ENCODE measurements at places on chromosomes 3 and 15.

DNA sequence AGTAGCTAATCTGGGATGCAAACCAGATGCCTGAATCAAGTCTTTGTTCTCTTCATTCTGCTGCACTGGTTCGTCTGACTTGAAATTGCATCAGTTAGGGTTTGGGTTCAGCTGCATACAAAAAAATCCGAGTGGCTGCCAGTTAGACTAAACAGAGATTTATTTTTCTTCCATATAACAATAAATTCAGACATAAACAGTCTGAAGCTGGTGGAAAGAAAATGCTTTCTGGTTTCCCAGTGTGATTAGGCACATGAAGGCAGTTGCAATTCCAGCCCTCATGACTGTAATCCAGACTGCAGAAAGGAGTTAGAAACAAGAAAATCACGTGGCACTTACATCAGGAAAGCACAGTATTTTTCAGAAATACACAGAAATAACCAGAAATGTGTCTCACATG, 930.7 kb downstream of the MCTP2 start:
- DNase-seq: no peak

DNA sequence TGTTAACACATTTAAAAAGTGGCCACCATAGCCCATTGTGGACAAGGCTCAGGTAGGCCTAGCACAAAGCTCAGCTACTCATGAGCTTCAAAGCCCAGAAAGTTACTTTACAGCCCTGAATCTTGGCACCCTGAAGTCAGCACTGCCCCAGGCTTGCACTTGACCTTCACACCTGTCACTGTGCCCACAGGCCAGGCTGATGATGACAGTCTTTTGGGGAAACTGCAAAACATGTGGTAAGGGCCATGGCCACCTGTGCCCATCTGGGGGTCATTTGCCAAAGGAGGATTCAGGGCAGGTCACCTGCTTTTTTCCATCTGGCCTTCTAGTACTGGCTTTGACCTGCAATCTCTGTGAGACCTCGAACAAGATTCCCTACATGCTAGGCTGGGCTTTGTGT, 11.0 kb downstream of the CHDH start:
- no peak for DNase-seq

GRCh38 chr3:8524249-8524648, 22.6 kb downstream of the LMCD1 start:
- DNase-seq: no peak

DNA sequence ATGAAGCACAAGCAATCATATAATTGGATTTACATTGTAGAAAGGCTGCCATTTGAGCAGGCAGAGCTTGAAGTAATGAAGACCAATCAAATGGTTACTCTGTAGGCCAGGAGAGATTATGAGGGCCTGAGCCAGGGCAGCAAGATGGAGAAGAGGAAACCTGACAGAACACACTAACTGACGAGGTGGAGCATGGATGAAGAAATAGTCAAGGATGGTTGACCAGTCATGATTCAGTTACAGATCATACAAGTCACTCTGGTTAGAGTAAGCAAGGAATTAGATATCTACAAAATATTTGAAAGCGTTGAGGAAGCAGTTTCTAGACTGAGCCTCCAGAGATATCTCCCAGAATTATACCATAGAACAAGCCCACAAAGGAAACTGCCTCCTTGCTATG, 101.8 kb upstream of the THSD4 start:
- DNase-seq: no peak

- DNase-seq: no peak
These were observed 1.4 kb downstream of the VEPH1 start for GRCh38 chr3:157501863-157502262.

DNA sequence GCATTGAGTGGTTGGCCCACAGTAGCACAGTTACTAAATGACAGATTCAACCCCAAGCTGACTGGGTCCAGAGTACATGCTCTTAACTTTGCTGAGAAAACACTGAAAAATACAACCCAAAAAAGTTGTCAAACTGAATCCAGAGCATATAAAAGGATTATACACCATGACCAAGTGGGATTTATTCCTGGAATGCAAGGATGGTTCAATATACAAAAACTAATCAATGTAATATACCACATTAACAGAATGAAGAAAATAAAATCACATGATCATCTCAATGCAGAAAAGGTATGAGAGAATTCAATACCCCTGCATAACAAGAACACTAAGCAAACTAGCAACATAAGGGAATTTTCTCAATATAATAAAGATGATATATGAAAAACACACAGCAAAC, 98.5 kb downstream of the STAG1 start:
- no peak for DNase-seq

- no peak for DNase-seq
These were observed 138.2 kb upstream of the IL12A start for GRCh38 chr3:159850481-159850880.

- DNase-seq: no peak
These were observed 427.9 kb downstream of the NTRK3 start for GRCh38 chr15:87828608-87829007.

- no peak for DNase-seq
These were observed 443.1 kb downstream of the FOXP1 start for GRCh38 chr3:71140477-71140876.

- DNase-seq: no peak
These were observed 124.7 kb upstream of the RBMS3 start for GRCh38 chr3:29156086-29156715.

DNA sequence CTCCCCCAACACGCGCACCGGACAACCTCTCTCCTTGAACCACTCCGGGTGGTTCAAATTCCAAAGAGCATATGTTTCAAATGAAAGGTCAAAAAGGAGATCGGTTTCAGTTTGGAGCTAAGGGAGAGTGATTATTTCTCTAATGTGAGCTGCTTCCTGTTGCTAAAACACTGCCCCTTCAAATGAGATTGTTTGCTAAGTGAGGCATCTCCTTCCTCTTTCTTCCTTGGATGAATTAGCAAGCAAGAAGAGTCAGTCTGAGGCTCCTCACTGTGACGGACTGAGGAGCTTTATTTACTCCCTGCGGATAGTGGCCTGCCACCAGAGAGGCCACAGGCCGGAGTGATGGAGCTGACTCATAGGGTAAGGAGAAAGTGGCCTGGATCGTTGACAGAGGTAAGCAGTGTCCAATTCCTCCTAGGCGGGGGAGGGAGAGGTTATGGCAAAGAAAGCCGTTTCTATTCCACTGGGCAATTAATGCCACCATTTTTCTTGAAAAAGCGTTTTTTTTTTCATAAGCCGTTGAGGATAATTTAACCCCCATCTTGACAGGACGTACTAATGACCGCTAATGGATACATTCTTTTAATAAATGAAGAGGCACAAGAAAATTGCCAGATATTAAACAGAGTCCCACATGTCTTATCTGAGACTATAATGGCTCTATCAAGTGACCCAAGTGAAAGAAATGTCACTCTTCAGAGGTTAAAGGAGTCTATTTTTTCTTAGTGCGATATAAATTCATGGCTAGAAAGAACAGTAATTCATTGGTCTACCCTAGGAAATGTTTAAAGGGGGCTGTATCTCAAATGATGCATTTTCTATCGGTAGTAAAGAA, 167.0 kb upstream of the ANKRD28 start:
- DNase-seq: no peak

GRCh38 chr15:94182883-94183282, 48.5 kb upstream of the MCTP2 start:
- DNase-seq: no peak

DNA sequence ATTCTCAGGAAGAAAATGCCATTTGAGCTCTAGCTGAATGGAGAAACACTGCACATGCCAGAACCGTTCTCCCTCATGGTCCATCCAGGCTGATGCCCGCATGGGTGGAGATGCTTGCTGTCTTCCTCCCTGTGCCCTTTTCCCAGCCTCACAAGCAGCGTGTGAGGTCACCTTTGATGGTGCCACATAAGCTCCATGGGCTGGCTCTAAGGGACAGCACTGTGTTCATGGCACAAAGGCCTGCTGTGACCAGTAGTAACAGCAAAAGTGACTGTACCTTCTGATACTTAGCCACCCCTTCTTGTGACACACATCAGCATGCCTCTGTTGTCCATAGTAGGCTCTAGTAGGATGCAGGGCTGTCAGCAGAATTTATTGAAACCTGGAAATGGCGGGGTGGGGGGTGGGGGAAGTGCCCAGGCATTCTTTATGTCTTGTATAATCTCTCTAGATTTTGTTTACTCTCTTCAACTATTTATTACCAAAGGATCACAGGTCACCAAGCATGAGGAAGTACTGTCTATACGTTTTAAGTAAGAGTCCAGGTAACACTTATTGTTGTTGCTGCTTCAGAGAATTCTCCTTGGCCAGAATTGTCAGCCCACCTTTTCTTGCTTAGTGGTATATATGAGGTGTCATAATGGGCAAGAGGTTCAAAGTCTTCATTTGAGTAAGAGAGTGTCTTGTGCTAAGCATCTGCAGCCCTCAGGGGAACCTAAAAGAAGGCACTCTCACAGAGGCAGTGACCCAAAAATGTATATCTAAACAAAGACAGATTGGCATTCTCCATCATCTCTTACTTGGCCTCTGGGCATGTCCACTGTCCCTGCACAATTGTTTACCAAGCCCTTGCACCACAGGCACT, 56.5 kb downstream of the RAB7A start:
- no peak for DNase-seq

DNA sequence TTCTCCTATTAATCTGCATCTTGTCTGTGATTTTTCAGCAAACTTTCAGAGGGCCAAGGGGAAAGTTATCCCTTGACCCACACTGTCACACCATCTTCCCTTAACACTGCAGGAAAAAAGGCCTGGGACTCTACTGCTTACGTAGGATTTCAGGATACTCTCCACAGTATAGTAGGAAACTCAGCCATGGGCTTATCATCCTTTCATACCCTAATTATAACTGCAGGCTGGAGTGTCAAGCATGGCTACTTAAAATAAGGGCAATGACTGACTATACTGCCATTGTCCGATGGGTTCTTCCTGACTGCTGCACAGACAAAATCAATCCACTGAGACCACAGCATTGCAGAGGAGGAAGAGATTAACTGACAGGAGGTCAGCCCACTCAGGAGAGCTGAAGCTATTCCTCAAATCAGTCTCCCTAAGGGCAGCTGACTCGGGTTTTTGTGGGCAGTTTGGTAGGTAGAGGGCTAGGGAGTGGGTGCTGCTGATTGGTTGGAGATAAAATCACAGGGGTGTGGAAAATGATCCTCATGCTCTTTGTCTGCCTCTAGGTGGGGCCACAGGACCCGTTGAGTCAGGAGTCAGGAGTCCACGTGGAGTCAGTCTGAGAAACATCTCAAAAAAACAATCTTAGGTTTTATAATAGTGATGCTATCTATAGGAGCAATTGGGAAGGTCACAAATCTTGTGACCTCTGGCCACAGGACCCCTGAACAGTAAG, 118.2 kb upstream of the STRIT1 start:
- DNase-seq: peak; percentile 3

DNA sequence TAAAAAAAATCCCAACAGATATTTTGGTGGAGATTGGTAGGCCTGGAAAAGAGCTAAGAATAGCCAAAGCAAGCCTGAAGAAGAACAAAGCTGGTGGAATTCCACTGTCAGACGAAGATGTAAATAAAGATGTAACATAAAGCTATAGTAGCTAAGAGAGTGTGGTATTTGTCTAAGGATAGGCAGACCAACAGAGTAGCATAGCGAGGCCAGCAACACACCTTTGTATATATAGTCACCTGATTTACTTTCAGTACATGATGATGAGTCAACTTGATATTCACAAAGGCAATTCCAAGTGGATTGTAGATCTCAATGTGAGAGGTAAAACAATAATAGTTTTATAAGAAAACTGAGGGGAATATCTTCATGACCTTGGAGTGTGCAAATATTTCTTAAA, 53.6 kb upstream of the SYN2 start:
- DNase-seq: no peak

DNA sequence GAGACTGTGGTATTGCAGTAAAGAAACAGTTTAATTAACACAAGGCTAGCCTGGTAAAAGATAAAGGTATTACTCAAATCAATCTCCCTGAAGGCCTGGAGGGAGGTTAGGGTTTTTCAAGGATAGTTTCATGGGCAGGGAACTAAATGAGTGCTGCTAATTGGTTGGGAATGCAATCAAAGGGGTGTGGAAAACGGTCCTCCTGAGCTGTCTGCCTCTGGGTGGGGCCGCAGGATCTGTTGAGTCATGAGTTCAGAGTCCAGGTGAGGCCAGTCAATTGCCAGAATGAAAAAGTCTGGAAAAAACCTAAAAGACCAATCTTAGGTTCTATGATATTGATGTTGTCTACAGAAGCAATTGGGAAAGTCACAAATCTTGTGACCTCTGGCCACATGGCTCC, 293.2 kb downstream of the MCTP2 start:
- no peak for DNase-seq

GRCh38 chr3:52221563-52222318, 3.7 kb downstream of the TLR9 start:
- DNase-seq: no peak

- no peak for DNase-seq
These were observed 2.1 kb upstream of the ALAS1 start for GRCh38 chr3:52195823-52196331.

GRCh38 chr15:58677426-58677825, 72.1 kb downstream of the ADAM10 start:
- DNase-seq: no peak

- no peak for DNase-seq
These were observed 144.8 kb downstream of the SUCLG2 start for GRCh38 chr3:67509471-67510075.

- peak; percentile 3 for DNase-seq
These were observed 275.9 kb downstream of the DOCK3 start for GRCh38 chr3:50950591-50950990.

GRCh38 chr3:8996681-8997121, 33.4 kb upstream of the RAD18 start:
- DNase-seq: no peak

GRCh38 chr15:38682861-38683260, 118.2 kb upstream of the RASGRP1 start:
- no peak for DNase-seq

GRCh38 chr15:60065951-60066350, 61.8 kb downstream of the FOXB1 start:
- no peak for DNase-seq

DNA sequence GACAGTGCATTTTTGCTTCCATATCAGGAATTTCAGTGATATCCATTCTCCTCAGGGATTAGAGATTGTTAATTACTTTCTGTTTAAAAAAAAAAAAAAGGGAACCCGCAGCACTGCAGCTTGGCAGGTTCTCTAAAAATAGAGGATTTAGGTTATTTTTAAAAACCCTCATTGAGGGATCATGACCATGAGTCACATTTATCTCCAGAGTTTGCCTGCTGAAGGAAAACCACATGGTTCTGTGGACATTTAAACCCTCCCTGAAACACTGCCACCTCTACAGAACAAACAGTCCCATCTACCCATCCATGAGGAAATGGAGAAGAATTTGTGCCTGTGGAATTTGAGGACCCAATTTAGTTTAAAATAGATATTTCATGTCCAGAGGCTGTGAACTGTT, 66.2 kb upstream of the UBE2E1 start:
- DNase-seq: no peak

GRCh38 chr3:118781232-118781631, 253.4 kb downstream of the IGSF11 start:
- DNase-seq: no peak

- DNase-seq: no peak
These were observed 157.6 kb upstream of the PPP2R3A start for GRCh38 chr3:135807879-135808278.

DNA sequence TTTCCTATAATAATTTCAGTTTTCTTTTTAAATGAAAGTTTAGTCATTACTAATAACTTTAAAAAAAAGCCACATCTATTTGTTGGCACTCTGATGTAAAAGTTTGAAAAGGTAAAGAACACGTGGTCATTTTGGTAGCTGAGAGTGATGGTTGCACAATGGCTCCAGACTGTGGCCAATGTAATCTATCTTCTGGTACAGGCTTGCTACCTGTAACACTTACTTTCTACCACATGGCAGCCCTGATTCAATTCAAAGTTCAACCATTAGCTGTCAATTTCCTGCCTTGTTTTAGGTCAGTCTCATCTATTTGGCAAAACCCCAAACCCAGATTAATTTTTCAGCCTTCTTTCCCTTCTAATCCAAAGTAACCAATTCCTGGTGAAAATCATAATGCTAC, 126.1 kb downstream of the TUSC7 start:
- no peak for DNase-seq

Data from activated CD4-positive, alpha-beta T cell treated with anti-CD3 and anti-CD28 coated beads, Interleukin-2, Interleukin-4, amounts not matched to agents 100 ng/mL and 50 ng/mL, durations not matched to agents 16 hours and 8 hours (primary cell).